Daoy (cell line): ENCODE measurements at places on chromosomes 11 and 22. TPM values are rescaled to one million over a fixed set of nuclear protein-coding genes. Genes with fewer than 3 reads are reported as not detected.
A peak's percentile ranks its signal among the peaks of the same experiment; 100 is the strongest.

LMNTD2 gene
- total RNA-seq = 0.23 and 0.54 TPM in 2 replicates

DNA sequence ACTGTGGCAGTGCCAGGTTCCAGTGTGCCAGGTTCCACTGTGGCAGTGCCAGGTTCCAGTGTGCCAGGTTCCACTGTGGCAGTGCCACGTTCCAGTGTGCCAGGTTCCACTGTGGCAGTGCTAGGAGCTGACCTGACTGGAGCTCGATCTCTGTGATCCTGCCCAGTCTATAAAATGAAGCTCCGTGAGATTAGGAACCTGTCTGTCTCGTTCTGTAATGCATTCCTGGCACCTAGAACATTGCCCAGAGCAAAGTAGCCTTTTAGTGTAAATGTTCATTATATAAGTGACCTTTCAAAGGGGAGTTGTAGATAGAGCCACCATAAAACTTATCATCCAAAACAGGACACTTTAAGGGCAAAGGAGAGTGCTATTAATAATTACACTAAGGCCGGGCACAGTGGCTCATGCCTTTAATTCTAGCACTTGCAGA lies 36.0 kb downstream of the ART5 start:
- DNase-seq = no peak

MMP3 gene
- total RNA-seq = 0.11 and 0.36 TPM in 2 replicates

- no peak for DNase-seq
These were observed 67.7 kb downstream of the FDX1 start for GRCh38 chr11:110497231-110497978.

SLC22A9 gene
- not detected in 2 replicates for total RNA-seq

DNA sequence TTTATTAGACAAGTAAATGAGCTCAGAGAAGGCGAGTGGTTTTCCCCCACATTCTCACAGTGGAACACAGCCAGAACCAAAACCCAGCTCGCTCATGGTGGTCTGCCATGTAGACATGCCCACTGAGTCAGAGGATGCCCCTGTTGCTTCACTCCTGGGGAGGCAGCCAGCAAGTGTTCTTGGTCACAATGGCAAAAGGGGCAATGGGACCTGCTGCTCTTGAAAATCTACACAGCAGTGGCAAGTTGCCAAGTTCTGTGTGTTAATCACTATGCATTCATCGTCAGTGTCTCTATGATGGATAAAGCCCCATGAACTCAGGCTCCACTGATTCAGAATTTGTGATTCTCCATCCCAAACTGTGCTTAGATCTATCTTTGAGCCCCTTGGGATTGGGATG lies 64.7 kb upstream of the TBCEL start:
- DNase-seq = no peak

DNA sequence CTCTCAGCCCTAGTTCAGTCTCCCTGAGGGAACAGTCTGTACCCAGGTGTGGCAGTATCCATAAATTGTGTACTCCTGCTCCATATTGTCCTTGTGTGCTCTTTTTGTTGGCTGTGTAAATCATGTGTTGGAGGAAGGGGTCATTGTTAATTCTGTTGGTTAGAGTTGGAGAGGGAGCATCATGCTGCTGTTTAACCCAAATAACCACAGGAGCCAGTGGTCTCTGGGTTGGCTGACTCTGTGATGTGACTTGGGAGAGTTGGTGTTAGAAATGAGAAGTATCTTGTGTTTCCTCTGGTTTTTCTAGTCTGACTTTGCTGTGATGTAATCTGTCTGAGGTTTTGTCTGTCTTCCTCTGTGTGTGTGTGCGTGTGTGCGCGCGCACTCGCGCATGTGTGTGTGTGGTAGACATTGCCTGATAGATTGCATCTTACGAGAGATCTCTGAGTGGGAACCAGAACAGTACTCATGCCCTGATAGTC lies 30.5 kb downstream of the CTNND1 start:
- DNase-seq = peak; percentile 7

GRCh38 chr22:40024201-40025061 lies 29.7 kb downstream of the FAM83F start:
- DNase-seq = peak; percentile 75

- peak; percentile 49 for DNase-seq
These were observed 56.1 kb downstream of the KIAA1671 start for GRCh38 chr22:25008666-25009065.

GRCh38 chr22:29510542-29510941 lies 30.5 kb downstream of the NEFH start:
- DNase-seq = no peak

DNA sequence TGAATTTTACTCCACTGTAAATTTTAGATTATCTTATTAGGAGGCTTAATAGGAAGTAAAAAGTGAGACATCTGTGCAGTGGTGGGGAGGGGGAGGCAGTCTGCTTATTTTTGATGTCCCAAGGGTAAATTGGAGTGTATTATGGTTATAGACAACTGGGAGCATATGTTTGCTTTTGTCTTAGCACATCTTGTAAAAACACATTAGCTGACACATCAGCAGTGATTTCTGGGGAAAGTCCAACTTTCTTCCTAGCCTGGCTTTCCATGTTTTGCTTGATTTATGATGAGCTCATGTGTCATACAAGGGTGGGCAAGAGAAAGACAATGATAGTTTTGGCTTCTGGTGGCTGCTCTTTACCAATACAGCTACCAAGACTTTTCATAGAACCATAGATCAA lies 4.0 kb downstream of the ANO3 start:
- DNase-seq = peak; percentile 54

- DNase-seq = no peak
These were observed 7.2 kb downstream of the ZC3H7B start for GRCh38 chr22:41308544-41308947.

ATM gene
- total RNA-seq = 20.8 and 41.9 TPM in 2 replicates

DNA sequence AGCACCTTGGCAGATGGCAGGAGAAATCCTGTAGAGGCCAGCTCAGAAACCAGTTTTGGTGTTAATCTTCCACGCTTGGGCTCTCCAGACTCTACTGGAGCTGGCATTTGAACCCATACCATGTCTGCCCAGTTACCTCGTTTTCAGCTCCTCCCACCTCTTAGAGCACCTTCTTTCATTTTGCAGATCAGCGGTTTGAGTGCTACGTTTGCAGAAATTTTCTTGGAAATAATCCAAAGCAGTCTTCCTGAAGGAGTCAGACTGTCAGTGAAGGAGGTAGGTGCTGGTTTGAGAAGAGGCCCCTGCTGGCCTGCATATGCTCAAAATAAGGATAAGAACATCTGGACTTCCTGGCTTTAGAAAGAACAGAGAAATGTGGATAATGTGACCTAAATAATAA lies 13.7 kb downstream of the COA4 start:
- no peak for DNase-seq

GRCh38 chr11:65148657-65149056 lies 14.3 kb upstream of the SYVN1 start:
- DNase-seq = no peak

GRCh38 chr11:76455331-76455730 lies 10.5 kb downstream of the EMSY start:
- DNase-seq = no peak
